ENCODE measurements at places on chromosomes 7 and 10. TPM values are rescaled to one million over a fixed set of nuclear protein-coding genes. Genes with fewer than 3 reads are reported as not detected.

DNA sequence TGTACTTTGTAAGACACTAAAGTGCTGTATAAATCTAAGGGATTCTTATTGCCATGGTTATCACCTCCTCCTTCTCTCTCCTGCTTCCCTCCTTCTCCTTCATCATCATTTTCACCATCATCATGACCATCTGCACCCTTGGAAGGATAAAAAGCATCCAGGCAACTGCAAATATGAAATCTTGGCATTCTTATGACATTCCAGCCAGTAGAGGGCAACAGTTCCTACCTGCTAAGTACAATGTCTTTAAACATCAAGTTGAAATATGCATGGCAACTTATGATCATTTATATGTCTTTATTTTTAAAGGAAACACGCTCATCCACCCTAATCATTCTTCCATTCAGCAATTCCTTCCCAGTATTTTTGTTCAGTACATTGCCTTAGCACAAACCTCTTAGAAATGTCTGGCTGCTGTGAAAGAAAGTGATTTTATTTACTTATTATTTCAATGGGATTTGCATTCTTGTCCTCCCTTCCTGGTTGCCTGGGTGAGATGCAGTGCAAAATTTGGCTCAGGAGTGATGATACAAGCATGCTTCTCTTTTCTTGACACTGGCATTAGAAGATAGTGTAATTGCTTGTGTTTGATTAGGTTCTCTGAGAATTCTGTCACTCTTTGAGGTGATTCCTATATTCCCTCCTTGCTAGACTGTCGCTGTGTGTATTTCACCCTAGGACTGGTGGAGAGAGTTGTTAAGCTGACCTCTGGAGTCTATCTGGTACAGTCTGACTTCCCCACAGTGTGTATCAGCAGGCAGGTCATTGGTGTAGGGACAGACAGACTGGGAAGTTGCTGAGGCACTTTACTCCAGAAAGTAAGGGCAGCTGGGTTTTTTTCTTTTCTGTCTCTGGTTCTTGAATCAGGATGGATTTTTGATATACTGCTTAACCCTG lies 188.5 kb upstream of the BMPER start:
- DNase-seq, result no peak

DNA sequence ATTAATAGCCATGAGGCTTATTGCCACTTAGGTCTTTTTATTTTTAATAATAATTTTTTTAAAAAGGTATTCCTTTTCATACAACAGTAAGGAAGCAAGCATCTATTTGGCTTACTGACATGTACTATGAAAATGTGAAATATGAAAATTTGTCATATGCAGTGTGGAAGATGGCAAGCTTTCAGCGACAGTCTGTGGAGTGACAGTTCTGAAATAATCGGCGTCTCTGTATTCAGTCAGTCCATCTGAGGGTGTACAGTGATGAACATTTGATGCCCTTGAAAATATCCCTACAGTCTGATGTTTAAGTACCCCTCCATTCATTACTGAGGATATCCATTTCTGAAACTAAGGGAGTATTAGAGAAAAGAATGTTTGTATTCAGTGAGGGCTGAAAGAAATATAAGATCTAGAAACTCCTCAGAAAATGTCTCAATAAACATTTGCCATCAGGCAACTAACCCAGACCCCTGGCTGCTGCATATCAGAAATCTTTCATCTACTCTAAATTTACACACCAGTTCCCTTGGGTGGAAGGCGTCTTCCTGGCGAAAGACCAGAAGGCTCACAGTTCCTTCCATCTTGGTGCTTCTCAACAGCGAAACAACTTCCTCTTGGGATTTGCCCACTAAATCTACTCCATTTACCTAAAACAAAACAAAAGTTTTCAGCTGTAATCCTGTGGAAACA lies 440.6 kb downstream of the PARD3 start:
- DNase-seq, result no peak

DNA sequence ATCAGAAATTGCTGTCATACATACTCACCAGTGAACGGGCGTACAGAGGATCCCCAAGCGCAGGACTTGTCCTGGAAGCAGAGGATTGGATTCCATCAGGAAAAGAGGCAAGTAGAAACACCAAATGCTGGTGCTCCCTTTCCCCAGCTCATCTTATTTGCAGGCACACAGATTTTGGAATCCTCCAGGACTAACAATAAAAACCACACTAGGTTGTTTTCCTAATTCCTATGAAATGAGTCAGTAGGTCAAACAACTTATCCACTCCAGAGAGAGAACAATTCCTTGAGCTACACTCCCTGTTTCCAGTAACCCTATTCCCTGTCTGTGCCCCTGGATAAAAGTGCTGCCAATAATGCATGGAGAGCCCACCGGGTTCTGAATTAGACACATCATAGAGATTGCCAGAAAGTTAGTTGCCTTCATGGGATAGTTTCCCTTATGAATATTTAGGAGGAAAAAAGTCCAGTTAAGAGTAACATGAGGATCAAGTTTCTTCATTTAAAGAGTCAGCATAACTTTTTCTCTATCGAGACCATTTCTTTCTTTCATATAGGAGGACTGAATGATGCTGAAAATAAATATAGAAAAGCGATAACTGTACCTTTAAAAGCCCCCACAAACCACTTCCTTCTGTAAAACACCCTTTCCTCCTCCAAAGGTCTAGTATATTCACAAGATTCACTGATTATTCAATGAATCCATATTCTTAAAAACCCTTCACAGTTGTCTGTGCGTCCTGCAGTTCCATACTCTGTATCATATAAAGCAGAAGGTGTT lies 178.3 kb upstream of the KLF14 start:
- DNase-seq, result no peak

DNA sequence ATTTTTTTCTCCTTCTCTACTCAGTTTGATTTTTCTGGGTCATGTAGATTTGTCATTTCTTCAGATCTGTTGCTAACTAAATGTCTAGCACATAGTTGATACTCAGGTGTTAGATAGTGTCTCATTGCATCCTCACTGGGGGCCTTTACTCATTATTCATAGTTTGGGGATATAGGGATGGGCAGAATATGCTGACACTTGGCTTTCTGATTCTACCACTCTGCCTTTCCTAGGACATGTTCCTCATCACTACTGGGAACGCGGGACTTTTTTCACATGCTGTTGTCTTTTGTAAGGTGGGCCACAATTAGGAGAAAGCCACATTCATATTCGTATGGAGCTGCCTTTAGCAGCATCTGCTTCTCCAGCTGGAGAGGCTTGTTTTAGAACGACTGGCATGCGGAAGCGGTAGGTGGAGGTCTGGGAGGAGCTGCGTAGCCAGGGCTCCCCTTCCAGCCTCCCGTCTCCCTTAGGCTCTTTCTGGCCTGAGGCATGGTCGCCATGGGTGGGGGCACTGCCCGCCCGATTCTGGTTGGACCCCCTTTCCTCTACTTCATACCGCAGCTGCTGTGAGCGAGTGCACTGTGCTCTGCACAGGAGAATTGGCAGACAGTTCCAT lies 78.8 kb downstream of the SND1 start:
- no peak for DNase-seq

DNA sequence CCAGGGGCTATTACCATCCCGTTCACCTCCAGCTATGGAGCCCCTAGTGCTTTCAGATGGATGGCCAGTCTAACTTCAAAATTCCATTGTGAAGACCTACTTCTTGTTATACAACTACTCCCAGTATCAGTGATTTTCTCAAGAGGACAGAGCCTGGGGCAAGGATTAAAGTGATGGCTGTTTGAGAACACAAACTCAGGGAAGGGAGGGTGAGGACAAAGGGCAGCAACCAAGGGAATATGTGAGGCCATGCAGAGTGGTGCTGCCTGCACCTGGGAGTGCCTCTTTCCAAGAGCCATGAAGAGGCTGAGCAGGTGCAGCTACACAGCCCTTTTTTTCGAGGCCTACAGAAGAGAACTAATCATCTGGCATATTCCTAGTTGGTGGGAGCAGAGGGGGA lies 303.5 kb upstream of the BMPER start:
- DNase-seq, result no peak

NKX6-2 gene
- total RNA-seq, result not detected

NYAP1 gene
- 0.37 TPM for total RNA-seq

CDK14 gene
- total RNA-seq, result 1.6 TPM

HECW1 gene
- not detected for total RNA-seq

All from activated T-helper 1 cell treated with anti-CD3 and anti-CD28 coated beads, Interleukin-12 subunit alpha, Interleukin-12 subunit beta, Interleukin-2, Interleukin-4 antibody, amounts not matched to agents 30 ng/mL and 10 ng/mL and 1 ng/mL, durations not matched to agents 14 hours and 24 hours and 36 hours (primary cell).